ENCODE measurements at places on chromosomes 12 and 14.

- no peak for DNase-seq
Measured at GRCh38 chr12:62301080-62301798, 41.0 kb downstream of the USP15 start.

GRCh38 chr12:80187660-80188090 lies 88.3 kb downstream of the OTOGL start:
- DNase-seq: no peak

- DNase-seq: peak; percentile 86
Measured at GRCh38 chr14:101980700-101981099, 16.3 kb downstream of the DYNC1H1 start.

DNA sequence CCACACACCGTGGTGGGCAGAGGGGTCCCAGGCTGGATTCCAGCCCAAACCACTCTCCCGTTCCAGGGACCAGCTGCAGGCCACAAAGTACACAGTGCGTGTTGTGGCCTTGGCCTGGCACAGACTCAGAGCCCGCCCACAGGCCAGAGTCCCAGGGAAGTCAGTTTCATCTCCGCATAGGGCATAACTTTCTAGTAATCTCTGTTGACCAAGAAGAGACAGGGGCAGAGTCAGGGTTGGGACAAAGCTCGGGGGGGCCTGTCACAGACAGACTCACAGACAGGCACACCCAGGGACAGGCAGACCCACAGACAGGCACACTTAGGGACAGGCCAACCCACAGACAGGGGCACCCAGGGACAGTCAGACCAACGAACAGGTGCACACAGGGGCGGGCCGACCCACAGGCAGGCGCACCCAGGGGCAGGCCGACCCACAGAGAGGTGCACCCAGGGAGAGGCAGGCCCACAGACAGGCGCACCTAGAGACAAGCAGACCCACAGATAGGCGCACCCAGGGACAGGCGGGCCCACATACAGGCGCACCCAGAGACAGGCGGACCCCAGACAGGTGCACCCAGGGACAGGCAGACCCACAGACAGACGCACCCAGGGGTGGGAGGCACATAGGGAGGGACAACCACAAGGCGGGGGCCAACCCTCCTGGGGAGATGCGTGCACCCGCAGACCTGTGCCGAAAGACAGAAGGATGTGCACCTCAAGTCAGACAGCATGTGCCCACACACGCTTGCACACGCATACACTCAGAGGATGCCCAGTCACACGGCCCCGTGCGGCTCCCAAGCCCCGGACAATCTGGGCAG lies 323.3 kb upstream of the RTL1 start:
- DNase-seq: no peak

- DNase-seq: no peak
Measured at GRCh38 chr14:68550338-68550715, 242.5 kb downstream of the ZFP36L1 start.

DNA sequence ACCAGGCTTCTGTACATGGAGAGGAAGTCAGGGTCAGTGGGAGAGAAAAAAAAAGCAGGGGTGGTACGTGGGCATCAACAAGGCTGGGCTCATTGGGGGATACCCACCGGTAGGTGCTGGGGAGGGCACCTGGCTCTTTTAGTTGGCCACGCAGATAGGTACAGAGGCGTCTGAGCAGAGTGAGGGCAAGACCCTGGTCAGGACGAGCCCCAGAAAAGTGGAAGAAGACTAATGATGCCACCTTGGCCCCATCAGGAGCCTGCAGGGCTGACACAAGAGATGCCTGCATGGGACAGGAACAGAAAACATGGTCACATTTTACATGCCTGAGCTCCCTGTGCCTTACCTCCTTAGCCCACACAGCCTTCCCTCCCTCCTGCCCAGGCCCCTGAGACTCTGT lies 29.7 kb downstream of the TEP1 start:
- no peak for DNase-seq

DNA sequence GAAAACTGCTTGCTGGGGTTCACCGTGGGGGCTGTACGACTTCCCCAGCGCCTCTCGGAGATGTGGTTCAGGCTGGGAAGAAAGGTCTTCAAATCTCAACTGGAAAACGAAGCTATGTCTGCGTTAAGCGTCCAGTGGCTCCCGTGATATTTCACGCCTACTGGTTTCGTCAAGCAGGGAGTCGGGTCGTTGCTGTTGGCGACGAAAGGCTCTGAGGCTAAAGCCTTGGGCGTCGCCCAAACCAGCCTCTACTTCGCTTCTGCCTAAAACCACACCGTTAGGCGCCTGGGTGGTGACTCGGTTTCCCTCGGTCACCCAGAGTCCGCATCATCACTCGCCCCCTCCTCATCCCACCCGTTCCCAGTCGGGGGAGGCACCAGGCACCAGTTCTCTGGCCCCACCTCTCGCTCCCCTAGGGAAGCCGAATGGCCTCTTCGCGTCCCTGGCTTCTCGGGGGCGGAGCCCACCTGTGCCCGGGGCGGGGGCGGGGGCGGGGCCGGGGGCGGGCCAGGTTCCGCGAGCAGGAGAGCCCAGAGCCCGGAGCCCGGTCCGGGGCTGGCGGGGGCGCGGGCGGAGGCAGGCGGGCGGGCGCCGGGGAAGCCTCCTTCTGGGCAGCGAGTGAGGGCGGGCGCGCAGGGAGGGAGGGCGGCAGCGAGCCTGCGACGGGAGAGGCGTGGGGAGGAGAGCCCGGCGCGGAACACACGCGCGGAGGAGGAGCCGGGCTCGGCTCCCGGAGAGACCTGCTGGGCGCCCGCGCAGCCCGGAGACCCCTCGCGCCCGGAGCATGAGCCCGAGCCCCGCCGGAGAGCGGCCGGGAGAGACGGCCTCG lies at the start of gene B4GALNT3:
TSS of gene B4GALNT3 (plus strand) at position 510 of the 829 bp plus-strand sequence. CDS start 438 bp downstream, outside the sequence.
- DNase-seq: peak; percentile 64

DNA sequence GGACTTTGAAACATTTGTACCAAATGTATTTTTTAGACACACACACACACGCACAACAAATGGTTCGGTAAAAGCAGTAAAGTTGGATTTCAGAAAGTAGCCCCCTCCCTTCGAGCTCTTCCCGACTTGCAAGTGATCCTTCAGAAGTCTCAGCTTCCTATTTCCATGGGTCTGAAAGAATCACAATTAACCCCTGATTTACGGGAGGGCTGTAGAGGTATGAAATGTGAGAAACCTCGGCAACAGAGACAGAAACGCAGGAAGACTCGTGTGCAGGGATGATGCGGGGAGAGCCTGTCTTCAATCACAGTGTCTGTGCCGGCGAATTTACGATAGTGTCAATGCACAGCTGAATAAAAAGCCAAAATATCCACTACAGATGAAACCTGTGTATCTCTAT lies 60.7 kb upstream of the VRK1 start:
- DNase-seq: no peak

DNA sequence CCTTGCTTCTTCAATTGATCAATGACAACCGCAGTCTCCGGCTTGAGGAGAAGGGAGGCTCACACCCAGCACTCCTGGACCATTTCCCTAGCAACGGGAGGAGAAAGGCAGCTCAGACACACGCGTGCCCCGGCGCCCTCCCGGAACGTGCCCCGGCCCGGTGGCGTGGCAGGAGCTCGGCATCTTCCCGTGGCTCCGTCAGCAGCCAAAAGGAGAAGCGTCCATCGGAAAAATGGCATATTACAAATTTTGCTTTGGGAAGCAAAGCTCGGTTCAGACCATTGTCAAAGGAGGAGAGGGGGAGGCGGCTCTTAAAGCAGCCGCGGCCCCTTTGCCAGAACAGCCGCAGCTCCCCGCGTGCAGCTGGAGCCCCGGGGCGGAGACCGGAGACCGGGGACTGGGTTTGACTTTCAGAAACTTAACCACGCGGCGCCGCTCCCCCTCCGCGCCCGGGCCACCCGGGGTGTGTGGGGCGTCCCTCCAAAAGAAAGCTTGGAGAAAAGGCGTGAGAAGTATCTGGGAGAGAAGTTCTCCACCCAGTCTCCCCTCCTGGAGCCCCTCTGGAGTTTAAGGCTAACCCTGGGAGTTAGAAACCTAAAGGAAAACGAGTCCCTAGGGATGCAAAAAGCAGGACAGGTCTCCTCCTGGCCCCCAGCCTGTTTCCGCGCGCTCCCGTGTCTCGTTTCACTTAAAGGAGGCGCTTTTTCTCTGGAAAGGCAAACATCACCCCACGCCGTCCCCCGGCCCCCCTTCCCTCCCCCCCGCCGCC lies 545 bp downstream of the PPFIA2 start:
- DNase-seq: peak; percentile 16

DNA sequence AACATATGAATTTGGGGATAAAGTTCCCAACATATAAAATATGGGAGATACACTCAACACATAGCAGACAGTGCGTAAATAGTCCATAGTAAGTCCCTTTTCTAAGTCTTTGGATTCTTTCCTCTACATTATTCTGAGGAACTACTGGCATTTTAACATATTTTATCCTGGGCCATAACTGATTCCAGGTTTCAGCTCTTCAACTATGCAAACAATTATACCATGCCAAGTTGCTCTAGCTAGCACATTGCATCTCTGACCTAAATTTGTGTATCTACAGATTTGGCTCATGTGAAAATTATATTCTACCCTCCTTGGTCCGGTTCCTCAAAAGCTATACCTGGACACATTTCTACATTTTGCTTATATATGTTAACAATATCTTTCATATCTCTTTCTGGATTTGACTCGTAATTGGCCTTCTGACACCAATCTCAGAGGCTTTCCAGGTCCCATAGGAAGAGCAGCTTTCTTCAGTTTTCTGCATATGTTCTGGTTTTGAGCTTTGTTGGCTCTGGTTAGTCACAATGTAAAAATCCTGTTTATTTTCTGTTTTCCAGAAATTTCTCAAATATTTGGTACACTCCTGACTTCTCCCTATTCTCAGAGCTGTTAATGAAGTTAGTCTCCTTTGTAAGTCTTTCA lies 305.4 kb downstream of the BMP4 start:
- DNase-seq: no peak

GRCh38 chr14:100473249-100473648 lies 114.0 kb downstream of the BEGAIN start:
- no peak for DNase-seq

- DNase-seq: no peak
Measured at GRCh38 chr14:32590157-32590556, 261.1 kb downstream of the AKAP6 start.

- no peak for DNase-seq
Measured at GRCh38 chr12:9271875-9272274, 63.7 kb upstream of the PZP start.

DNA sequence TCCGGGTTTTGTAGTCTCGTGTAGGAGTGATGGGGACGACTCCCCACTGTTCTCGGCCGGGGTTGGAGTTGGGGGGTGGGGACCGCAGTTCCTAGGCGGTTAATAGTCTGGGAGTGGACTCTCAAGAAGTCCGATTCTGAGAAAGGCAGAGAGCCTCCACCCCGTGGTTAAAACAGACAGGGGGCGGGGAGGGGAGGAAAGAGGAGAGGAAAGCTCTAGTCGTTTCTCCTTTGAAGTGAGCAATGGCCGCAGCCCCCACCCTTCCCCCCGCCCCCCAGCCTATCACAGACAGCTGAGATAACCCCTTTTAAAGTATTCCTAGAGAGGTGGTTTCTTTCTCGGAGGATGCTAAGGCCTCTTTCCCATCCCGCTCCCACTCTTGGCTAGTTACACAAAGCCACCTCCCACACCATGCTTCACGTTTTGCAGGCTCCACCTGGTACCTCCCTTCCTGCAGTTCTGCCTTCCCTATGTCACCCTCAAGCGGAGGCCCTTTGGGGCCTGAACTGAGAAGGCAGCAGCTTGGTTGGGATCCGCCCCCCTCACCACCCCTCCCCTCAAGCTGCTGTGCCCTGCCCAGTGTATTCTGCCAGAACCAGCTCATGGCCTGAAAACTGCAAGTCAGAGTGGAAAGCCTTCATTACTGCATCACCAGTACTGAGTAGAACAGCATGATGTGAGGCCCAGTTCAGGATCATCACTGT lies 853 bp downstream of the USP5 start:
- peak; percentile 78 for DNase-seq

GRCh38 chr14:80393766-80394165 lies 182.5 kb upstream of the DIO2 start:
- no peak for DNase-seq

GRCh38 chr14:89178800-89179535 lies 238.1 kb downstream of the FOXN3 start:
- DNase-seq: no peak

DNA sequence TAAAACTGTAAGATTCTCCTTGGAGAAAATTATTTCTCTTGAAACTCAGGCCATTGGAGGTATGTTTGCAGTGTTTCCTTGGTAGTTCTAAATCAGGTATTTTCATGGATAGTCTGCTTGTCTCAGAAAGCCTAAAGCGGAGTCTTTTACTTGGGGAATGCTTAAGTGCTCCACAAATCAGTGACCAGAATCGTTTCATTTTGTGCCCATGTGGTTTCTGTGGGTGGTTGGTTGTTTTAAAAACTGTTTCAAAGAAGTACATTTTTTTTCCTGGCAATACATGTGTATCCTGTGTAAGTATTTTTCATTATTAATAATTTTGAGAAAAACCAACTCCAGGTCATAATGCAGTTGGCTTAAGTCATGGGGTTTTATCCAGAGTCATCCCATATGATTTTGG lies 33.6 kb downstream of the CCDC91 start:
- no peak for DNase-seq

DNA sequence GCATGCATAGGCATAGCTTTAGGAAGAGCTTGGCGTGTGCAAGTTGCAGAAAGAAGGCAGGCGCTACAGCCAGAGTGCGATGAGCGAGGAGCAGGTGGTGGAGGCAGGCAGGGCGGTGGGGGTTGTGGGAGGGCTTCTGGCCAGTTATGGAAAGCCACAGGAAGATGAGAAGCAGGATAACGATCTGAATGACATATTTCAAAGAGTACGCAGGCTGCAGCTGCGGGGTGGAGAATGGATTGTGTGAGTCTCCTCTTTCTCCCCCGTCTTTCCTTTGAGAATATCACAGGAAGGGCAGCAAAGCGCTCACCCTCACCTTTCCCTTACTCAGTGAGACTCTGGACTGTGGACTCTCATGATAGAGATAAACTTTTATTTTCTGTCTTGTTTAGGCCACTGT lies 48.7 kb upstream of the PLXNC1 start:
- no peak for DNase-seq

DNA sequence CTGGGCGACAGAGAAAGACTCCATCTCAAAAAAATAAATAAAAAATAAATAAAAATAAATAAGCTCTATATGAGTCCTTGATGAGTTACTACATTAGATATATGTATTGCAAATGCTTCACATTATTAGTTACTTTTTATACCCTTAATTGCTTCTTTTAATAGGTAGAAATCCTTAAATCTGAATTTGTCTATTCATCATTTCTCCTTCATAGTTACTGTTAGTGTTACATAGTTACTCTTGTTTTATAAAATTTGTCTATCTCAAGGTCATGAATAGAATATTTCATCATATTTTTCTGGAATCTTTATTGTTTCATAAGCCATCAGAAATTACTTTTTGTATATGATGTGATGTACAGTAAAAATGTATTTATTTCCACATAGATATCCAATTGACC lies 1624.8 kb upstream of the FLRT2 start:
- no peak for DNase-seq

GRCh38 chr14:76514213-76514998 lies 138.5 kb downstream of the ESRRB start:
- peak; percentile 27 for DNase-seq

DNA sequence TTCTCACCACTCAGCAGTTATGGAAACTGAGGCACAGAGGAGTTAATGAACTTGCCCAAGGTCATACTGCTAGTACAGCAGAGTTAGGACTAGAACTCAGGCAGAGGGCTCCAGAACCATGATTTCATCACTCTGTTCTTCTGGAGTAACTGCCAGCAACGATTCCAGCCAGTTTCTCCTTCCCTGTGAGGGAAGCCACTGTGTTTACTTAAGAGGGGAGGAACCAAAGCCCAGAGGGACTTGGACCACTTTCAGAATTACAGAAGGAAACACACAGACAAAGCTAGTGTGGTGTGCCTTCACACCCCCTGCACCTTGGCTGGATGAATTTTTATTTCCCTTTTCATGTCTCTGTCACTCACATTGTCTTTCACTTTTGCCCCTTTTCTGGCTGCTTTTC lies 398.2 kb downstream of the DPF3 start:
- DNase-seq: peak; percentile 33

- no peak for DNase-seq
Measured at GRCh38 chr14:87260460-87260859, 732.5 kb downstream of the GALC start.

Data from AG08396 (cell line).